Ovary (tissue), 10 donors: ENCODE measurements at places on chromosomes 1 and 21.

- peak; percentile 69 for DNase-seq
Observed at GRCh38 chr1:223363856-223364684, at the start of gene SUSD4. SUSD4 (minus strand) TSS chr1:223364176; CDS start chr1:223363425, 751 bp downstream.

- no peak for DNase-seq
Observed at GRCh38 chr1:44609768-44610526, 64.3 kb downstream of the TMEM53 start.

DNA sequence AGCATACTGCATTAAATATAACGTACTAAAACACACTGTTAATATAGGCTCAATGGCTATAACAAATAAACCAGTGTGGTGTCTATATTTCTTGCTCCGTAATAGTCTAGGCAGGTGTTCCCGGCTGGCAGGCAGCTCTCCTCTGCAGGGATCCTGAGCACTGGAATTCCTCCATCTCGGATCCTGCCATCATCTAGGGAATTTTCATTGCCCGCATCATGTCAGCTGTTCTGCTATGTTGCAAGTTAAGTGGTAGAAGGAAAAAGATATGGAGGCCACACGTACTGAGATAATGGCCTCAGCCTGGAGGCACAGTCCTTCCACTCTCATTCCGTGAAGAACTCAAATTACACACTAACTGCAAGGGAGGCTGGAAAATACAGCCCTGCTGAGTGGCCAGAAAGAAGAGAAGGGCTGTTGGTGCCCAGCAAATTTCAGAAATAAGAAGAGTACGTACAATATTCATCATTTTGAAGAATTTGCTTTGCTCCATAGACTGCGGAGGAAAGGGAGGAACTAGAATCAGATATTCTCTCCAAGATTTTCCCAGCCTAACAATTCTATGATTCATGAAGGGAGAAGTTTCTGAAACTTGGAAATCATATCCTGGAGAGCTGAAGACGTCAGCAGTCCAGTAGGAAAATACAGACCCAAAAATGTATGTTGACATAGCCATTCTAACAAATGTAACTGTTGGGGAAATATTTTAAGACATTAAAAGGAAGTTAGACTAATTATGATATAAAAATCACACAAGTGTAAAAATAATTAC, 263.3 kb downstream of the MRPL39 start:
- DNase-seq: no peak

DNA sequence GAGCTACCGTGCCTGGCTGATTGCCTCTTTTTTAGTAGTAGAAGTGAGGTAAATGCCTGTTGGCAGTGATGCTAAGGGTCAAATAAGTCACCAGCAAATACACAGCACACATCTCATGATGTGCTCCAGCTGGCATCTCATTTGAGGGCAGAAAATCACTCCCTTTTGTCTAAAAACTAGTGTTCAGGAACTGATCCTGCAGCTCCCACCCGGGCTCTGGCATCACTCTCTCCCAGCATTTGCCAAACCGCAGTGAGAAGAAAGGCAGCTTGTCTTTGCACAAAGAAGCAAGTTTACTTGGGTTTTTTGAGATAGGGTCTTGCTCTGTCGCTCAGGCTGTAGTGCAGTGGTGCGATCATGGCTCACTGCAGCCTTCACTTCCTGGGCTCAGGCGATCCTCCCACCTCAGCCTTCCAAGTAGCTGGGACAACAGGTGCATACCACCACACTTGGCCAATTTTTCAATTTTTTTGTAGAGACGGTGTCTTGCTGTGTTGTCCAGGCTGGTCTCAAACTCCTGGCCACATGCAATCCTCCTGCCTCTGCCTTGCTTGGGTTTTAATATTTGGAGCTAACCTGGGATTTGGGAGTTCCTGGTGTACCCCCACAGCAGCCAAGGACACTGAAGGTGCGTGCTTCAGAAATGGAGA, 4.1 kb downstream of the RBP7 start:
- no peak for DNase-seq

GRCh38 chr21:18832950-18833349, 429.4 kb upstream of the TMPRSS15 start:
- DNase-seq: no peak

- DNase-seq: no peak
Observed at GRCh38 chr1:34779526-34779925, 1.5 kb upstream of the GJB3 start.

DNA sequence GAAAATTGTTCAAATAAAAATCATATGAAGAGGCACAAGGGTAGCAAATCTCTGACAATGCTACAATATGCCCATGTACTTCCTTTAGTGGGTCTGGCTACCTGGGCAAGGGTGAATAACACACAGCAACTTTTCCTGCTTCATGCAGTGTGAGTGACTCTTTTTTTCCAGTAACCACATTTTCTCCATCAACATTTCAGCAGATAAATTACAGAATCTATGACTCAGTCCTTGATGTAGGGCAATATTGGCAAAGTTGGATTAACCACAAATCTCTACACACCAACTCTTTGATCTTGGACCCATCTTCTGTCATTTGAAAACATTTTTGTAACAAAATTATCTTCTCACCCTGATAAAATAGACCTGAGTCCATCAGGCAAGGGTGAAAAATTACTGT, 31.7 kb downstream of the ERICH3 start:
- DNase-seq: no peak

- no peak for DNase-seq
Observed at GRCh38 chr1:228325267-228325666, 81.4 kb downstream of the TRIM11 start.

GRCh38 chr1:116721451-116722007, 32.7 kb upstream of the CD2 start:
- DNase-seq: no peak

DNA sequence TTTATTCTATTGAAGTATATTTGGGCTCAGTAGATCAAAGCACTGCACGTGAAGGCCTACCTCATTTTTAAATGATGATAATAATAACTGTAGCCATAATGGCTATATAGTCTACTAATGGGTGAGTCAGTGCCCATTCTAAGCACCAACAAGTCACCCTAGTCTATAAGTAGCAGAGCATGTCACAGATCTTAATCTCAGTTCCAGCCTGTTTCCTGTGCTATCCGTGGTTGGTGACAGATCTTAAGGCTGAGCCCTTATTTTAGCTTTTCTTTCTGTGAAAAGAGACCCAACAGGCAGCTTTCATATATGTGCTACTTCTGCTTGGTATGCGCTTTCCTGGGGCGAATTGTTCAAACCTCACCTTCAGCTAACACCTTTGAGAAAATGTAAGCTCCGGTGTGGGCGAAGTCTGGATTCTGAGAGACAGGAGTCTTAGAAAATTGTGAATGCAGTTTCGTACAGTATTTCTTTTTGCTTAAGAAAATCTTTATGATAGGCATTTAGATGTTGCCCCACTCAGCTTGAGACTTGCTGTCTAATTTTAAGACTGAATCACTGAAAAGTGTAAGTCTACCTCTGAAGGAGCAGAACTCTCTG, 59.6 kb downstream of the FMN2 start:
- no peak for DNase-seq

DNA sequence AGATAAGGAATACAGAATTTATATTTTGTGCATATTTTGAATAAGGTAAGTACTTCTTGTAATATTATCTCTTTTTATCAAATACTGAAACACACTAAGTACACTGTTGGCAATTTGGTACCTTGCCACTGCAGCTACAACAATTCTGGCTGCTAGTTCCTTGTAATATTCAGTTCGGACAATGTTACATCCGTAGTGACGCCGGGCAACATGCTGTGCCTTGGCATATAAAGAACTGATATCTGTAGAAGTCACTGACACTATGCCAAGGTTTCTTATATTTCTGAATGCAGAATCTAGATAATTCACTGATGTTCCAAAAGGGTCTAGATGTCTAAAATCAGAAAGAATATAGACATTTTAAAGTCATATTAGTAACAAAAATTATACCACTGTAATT, 17.5 kb downstream of the TRMT1L start:
- no peak for DNase-seq
